ENCODE measurements at places on chromosomes 7 and 10. TPM values are rescaled to one million over a fixed set of nuclear protein-coding genes. Genes with fewer than 3 reads are reported as not detected.

The PPP1R3C gene
- total RNA-seq, result 89.1 TPM

DNA sequence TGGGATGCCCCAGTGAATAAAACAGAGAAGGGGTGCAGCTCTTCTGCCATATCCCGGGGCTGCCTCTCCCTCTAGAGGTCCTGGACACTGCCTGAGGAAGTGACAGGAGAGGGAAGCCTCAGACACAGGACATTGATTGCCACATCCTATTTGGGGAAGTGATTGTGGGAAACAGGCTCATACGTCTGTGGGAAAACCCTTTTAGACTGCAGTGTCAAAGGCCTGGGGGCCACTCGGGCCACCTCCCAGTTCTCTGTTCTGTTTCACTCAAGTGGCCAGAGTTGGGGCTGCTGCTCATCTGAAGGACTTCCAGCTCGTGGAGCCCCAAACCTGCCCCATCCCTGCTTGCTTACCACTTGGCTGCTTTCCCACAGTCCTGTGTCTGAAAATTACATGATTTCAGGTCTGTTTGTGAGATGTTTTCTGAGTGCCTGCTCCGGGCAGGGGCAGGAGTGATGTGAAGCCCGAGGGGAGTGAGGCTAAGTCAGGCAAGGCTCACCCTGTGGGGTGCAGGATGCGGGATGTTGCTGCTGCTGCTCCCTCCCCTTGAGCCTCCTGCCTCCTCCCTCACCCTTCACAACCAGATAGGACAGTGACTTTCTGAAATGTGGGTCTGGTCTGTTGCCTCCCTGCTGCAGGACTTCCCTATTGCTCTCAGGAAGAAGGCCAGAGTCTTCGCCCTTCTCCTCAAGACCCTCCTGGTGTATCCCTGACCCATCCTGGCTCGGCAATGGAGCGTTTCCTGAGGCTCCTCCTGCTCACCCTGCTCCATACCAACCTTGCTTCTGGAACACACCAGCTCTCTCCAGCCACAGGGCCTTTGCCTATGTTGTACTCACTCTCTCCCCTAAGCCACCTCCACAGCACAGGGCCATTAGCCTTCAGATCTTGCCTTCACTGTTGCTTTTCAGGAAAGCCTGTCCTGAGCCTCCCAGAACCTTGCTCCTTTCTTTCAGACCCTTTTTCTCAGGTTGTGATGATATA is 58.4 kb downstream of the NEURL1 start:
- no peak for DNase-seq

DNA sequence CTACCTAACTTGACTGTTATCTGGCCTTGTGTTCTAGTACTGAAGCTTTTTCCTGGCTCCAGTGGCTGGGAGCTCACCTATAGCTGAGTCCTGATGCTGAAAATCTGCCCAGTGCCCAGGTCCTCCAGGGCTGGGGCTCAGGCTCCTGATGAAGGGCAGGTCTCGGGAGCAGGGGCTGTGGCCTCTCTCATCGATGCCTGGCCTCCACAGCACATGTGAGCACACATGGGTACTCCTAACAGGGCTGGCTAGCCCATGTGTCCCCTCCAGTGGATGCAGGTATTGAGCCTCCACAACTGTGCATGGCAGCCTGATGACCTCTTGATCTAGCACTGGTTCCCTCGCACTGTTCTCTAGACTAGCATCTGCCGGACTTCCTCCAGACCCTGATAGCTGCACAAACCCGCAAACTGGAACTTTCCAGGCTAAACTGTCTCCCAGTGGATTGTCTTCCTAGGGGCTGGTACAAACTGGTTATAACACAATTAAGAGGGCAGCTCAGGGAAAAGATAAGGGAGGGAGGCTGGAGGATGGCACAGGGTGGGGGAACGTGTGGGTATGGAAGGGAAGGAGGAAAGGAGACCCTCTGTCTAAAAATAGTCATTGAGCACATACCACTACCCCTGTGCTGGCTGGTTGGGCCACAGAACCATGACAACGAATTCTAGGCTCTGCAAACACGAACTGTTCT is 35.1 kb downstream of the PLAC9 start:
- DNase-seq, result no peak

DNA sequence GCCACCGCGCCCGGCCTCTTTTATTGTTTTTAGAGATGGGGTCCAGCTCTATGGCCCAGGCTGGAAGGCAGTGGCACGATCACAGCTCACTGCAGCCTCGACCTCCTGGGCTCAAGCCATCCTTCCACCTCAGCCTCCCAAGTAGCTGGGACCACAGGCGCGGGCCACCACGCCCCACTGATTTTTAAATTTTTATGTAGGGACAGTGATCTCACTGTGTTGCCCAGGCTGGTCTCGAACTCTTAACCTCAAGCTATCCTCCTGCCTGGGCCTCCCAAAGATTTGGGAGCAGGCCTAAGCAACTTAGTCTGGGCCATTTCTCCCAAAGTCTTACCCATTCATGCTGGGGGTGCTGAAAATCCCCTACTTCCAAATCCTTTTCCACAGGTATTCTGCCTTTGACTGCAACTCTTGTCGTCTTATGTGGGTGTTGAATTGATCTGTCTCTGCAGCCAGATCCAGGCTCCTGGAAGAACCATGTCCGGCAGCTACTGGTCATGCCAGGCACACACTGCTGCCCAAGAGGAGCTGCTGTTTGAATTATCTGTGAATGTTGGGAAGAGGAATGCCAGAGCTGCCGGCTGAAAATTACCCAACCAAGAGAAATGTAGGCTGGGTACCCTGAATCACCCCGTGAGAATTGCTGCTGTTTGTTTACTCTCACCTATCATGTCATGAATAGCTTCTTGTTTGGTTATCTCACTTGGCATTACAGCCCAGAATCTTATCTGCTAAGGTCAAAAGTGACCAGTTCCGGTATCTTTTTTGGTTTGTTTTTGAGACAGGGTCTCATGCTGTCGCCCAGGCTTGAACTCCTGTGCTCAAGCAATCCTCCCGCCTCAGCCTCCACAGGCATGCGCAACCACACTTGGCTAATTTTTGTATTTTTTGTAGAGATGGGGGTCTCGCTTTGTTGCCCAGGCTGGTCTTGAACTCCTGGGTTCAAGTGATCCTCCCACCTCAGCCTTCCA is 1.1 kb downstream of the ZDHHC4 start:
- DNase-seq, result no peak

The CADPS2 gene
- total RNA-seq, result 16.4 TPM

The KEL gene
- total RNA-seq, result not detected

DNA sequence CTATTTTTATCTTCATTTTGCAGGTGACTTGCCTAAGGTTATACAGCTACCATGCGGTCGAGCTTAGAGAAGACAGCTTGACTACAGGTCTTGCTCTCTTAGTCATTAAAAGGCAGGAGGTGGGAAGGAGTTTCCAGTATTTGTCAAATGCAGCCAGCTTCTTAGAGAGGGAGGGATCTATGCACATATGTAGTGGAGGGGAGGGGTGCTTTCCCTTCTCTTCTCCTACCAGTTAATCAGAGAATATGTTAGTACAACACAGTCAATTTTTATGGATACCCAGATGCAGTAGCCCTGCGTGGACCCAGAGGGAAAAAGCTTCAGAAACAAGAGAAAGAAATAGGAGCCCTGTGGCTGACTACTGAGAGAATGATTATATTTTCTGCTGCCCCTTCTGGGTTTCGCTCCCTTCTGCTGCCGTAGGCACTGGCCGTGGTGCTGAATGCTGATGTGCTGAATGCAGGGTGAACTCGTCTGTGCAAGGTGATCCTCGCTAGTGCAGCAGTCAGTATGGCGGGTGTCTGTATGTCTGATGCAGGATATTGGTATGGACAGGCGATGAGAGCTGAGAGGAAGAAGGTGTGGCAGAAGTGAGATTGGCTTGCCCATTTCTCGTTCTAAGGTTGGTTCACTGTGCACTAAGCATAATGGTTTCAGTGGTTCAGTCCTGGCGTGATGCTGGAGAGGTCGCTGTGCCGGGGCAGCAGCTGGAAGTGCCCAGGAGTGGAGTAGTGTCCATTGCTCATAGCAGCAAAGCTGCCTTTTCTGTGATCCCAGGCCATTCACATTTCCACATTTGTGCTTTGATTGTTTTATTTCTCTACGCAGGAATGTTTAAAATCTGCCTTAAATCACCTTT is 189.2 kb upstream of the PODXL start:
- no peak for DNase-seq

- no peak for DNase-seq
Measured at GRCh38 chr7:102415685-102416225, 17.6 kb upstream of the ORAI2 start.

The C10orf90 gene
- not detected for total RNA-seq

Measured in thoracic aorta (tissue), 2 donors.